ENCODE measurements at places on chromosomes 2 and 18. TPM values are rescaled to one million over a fixed set of nuclear protein-coding genes. Genes with fewer than 3 reads are reported as not detected.

The ALLC gene
- not detected for total RNA-seq

The SLC30A3 gene
- 0.89 TPM for total RNA-seq

The TBR1 gene
- 0.37 TPM for total RNA-seq

The HOXD3 gene
- not detected for total RNA-seq

The APOB gene
- 0.07 TPM for total RNA-seq

The PLEK gene
- total RNA-seq, result not detected

The GREB1 gene
- 16.9 TPM for total RNA-seq

The C1GALT1C1L gene
- total RNA-seq, result not detected

The RAB6D gene
- not detected for total RNA-seq

The ACADL gene
- not detected for total RNA-seq

The KATNAL2 gene
- 20.2 TPM for total RNA-seq

The FAM168B gene
- total RNA-seq, result 57.6 TPM

The ZDBF2 gene
- 10.1 TPM for total RNA-seq

The TFCP2L1 gene
- 1.6 TPM for total RNA-seq

The CHRND gene
- not detected for total RNA-seq

The ABHD1 gene
- total RNA-seq, result not detected

The SLC23A3 gene
- total RNA-seq, result not detected

The ABCB11 gene
- 0.66 TPM for total RNA-seq

The IL36RN gene
- total RNA-seq, result not detected

The TYW5 gene
- 10.3 TPM for total RNA-seq

The TUBB8B gene
- 0.17 TPM for total RNA-seq

The SH2D6 gene
- not detected for total RNA-seq
